ENCODE measurements at places on chromosomes 6 and 20.

DNA sequence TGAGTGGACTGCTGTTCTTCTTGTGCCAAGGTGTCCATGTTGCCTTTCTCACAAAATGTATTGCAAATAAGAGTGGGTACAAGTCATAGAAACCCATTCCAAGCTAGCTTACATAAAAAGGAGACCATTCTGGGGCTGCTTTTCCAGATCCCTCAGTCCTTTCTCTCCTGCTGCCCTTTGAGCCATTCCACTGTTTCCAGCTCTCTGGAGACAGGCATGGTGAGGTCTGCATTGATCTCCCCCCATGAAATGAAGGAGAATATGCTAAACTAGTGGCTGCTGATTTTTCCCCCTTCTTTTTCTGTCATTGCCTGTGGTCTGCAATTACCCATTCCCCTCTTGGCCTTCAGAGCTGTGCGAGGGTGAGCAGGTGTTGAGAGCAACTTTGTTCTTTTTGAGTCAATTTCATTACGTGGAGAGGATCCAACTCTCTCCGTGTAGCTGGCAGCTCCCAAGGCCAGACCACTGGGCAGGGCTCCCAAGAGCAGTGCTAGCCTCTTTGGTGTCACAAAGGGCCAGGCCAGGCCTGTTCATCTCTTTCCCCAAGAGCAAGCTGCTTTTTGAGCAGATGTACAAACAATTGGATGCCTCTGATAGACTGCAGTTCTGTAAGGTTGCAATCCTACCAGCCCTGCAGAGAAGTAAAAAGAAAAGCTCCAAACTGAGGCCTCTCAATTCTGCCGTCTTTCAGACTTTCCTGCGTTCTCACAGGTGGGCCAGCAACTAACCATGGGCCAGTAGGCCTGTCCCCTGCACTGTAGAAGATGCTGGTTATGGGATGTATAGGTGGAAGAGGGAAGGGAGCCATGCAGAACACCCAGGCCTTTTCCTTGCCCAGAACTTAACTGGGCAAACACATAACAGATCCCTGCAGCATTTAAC, 96.1 kb upstream of the ARMC2 start:
- no peak for DNase-seq

GRCh38 chr6:53730767-53731166, 64.0 kb upstream of the LRRC1 start:
- DNase-seq: no peak

GRCh38 chr6:42104804-42105125, 37.7 kb downstream of the C6orf132 start:
- no peak for DNase-seq

DNA sequence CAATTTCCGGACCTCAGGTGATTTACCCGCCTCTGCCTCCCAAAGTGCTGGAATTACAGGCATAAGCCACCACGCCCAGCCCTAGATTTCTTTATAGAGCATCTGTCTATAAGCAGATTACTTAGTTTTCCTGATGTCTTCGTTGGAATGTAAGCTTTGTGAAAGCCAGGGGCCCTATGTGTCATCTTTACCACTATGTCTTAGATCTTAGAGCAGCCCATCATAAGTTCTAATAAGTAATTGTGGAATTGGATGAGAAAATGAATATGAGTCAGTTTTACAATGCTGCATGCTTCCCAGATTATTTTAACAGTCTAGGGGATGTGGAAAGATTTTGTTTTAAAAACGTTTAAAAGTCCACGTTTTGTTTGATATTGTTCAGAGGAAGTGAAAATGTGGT, 9.1 kb upstream of the ZBTB2 start:
- DNase-seq: no peak

DNA sequence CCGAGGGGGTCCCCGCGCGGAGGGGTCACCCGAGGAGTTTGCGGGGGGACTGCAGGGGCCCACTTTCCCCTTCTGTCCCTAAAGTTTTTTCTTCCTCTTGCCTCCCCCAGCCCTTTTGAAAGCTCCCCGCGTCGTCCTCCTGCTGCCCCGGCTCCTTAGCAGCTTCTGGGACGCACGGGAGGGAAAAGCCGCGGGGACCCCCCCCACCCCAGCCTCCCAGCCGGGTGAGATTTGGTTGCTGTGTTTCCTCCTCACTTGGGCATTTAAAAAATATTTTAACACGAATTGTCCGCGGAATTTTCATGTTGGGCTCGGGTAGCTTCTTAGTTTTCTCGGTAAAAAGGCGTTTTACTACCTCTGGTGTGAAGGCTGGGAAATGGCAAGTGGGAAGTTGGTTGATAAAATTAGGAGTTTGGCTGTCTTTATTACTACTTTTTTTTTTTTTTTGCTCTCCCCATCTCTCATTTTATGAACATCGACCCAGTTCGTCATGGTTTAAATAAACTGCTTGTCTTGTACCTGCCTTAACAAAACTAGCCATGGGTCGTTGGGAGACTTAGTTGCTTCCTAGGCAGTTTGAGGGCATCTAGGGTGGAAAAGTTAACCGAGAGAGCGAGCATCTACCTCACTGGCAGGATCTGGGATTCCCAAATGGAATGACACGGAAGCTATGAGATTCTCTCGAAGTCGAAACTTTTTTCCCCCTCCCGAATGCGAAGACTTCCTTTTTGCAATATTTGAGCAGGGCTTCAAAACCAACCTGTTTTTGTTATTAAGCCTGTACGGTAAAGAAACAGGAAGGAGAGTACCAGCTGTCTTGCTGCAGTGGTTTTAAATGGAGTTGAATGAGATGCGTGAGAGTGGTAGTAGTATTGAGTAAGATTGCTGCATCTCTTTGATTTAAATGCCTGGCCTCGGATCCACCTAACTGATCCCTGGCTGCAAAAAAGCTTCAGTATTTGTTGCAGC, 868 bp downstream of the NCOA3 start:
- no peak for DNase-seq

Measured in endothelial cell (in vitro differentiated cells).